ENCODE measurements at places on chromosomes 1 and 21.

GRCh38 chr1:47219001-47219400 is 13.0 kb downstream of the TAL1 start:
- no peak overlapping the region for H3K27ac ChIP-seq
- no peaks in the 10 kb centered on the region for H3K36me3 ChIP-seq
- DNase-seq, result no peak
- peaks cover 24% of the 10 kb centered on the region for H3K27me3 ChIP-seq

DNA sequence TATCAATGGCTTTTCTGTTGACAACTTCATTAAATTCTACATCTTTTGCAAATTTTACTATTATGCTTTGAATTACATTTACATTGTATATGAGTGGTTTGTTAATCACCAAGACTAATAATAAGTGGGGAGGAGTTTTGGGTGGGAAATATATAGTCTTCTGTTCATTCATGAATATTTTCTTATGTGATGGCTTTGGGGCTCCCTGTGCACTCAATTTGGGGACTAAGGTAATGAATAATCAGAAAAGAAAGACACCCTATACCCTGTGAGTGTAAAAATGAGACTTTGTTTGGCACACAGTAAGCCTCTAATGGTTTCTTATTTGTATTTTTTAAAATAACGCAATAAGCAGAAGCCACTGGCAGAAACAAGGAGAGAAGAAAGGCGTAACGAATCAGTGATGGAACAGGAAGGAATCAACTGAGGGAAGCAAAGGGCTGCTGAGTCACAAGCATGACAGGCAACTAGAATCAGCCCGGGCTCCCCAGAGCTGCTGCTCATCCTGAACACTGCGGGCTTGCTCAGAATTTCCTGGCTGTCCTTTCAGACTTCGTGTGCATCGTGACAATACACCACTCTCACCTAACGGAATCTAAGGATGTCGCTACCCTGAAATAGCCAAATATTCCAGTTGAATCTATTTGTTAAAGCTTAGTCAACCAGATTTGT is 20.8 kb upstream of the RGS2 start:
- peak; percentile 56 for DNase-seq
- no peak overlapping the region for H3K4me3 ChIP-seq
- H3K36me3 ChIP-seq, result no peaks in the 10 kb centered on the region
- peaks cover 2% of the 10 kb centered on the region for H3K4me1 ChIP-seq
- no peak overlapping the region for H3K27ac ChIP-seq

DNA sequence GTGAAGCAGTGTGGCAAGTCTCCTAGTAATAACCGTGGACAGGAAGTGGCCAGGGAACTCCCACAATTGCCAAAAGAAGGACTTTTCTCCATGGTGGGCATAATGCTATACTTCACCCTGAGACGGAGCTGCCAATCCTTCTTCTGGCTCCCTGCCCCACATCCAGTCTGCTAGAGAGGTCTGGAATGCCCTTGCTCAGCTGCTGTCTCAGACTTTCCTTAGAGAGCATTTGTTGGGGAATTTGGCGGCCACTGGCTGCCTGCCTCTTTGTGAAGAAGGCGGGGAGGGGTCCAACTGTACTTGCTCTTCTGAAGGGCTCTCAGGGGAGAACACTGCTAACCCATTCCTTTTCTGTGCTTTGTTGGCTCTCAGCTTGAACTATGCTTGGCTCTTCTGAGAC is 123.7 kb upstream of the EDN2 start:
- H3K4me3 ChIP-seq, result no peak overlapping the region
- DNase-seq, result no peak
- no peaks in the 10 kb centered on the region for H3K27me3 ChIP-seq
- no peaks in the 10 kb centered on the region for H3K36me3 ChIP-seq
- H3K27ac ChIP-seq, result no peak overlapping the region

GRCh38 chr1:227540170-227541098 is 22.9 kb upstream of the ZNF678 start:
- H3K27me3 ChIP-seq, result peaks cover 3% of the 10 kb centered on the region
- no peaks in the 10 kb centered on the region for H3K4me1 ChIP-seq

DNA sequence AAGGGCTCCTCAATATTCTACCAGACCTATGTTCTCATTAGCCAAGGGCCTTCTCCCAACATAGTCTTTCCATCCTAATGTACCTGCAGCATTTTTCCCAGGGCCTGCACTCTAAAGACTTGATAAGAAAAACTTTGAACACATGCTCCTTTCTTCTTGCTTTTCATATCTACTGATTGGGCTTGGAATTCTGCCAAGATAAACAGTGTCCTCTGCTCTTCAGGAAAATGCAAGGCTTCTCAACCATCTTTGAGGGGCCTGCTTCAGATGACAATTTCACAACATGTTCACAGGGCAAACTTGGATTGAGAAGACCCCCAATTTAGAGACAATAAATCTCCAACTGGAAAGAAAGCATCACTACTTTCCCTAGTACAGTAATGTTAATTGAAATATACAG is 25.8 kb upstream of the PPT1 start:
- H3K36me3 ChIP-seq, result no peaks in the 10 kb centered on the region
- no peaks in the 10 kb centered on the region for H3K4me1 ChIP-seq
- no peak for DNase-seq
- H3K27ac ChIP-seq, result no peak overlapping the region

DNA sequence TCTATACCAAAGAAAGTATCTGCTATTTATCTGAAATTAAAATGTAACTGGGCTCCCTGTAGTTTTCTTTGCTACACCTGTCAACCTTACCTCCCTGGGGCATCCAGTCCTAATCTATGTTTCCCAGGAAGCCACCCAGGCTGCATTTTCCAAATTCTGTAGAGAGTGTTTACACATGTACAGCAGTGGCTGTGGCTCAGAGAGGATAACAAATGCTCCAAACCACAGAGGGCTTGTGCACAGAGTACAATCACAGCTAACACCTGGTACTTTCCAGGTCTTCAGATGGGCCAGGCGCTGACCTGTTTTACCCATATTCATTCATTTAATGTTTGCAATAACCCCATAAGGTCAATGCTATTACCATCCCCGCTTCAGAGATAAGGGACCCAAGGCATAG is 146.5 kb upstream of the TNR start:
- no peak overlapping the region for H3K4me3 ChIP-seq
- no peak overlapping the region for H3K27ac ChIP-seq
- no peaks in the 10 kb centered on the region for H3K27me3 ChIP-seq
- no peaks in the 10 kb centered on the region for H3K36me3 ChIP-seq

DNA sequence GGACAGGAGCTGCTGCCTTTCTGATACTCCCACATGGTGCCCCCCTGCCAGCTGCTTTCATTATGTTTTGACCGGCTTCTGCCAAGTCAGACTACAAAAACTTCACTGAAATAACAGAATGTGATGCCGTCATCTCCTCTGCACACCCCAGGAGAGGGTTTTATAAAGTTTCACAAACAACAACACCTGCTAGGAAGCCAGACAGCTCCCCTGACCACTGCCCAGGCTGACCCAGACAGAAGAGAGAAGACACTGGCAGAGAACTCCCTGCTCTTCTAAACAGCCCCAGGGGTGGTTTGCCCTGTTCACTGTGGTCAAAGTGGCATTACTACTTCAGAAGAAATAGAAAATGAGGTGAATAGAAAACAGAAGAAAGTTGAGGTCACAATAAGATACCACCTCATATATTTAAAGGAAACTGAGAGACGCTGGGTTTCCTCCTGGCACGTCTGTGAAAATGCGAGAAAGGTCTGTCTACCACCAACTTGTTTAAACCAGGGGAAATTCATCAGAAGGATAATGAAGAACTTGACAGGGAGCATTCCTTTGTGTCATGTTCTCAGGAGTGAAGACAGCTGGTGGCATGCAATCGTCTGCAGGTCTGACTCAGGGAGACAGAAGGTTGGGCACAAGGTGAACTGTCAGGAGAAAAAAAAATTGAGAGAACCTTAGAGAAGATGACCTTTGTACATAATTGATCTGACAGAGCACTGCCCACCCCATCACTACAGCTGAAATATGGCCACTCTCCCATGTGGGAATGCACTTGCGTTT is 119.0 kb upstream of the NFIA start:
- H3K4me1 ChIP-seq, result no peaks in the 10 kb centered on the region
- no peaks in the 10 kb centered on the region for H3K27me3 ChIP-seq
- DNase-seq, result no peak
- no peaks in the 10 kb centered on the region for H3K36me3 ChIP-seq
- no peak overlapping the region for H3K27ac ChIP-seq

- no peak overlapping the region for H3K4me3 ChIP-seq
- H3K27me3 ChIP-seq, result no peaks in the 10 kb centered on the region
- peaks cover 15% of the 10 kb centered on the region for H3K4me1 ChIP-seq
- no peaks in the 10 kb centered on the region for H3K36me3 ChIP-seq
Observed at GRCh38 chr1:204094856-204095634, 22.1 kb downstream of the SOX13 start.

GRCh38 chr1:55593298-55593697 is 378.1 kb upstream of the USP24 start:
- no peaks in the 10 kb centered on the region for H3K36me3 ChIP-seq
- no peak for DNase-seq
- no peaks in the 10 kb centered on the region for H3K27me3 ChIP-seq

GRCh38 chr1:41835485-41835884 is 83.2 kb downstream of the HIVEP3 start:
- no peak overlapping the region for H3K27ac ChIP-seq
- no peak for DNase-seq
- no peaks in the 10 kb centered on the region for H3K36me3 ChIP-seq
- no peaks in the 10 kb centered on the region for H3K4me1 ChIP-seq
- no peak overlapping the region for H3K4me3 ChIP-seq

DNA sequence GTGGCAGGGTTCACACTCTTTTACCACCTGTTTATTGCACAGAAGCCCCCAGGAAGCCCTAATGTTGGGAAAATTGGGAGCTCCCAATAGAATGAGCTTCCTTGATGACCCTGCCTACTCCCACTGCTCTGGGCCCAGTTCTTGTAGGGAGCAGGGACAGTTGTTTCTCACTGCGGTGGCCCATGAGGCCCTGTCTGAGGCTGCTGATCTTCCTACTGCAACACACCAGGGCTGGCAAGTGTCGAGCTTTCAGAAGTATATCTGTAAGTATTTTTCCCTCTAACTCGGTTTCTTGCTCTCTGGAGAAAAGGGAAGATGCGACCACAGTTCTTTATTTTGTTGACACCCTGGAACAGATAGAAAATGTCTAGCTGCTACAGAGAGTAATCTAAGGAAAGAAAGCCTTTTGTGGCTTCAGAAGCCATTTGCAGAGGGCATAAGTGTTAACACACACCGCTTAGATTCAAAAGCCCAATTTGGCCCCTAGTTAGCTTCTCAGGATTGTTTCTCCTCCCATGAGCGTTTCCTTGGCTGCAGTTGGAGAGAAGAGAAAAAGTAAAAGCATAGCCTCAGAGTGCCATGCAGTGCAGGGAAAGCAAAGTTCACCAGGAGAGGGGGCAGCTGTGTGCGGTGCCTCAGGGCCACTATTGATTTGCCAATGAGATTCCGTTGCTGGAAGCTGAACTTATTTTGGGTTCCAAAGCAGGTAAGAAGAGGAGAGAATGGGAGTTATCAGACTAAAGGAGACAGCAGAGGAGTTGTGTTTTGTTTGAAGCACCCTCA is 102.6 kb downstream of the SELENOF start:
- DNase-seq, result peak; percentile 56

DNA sequence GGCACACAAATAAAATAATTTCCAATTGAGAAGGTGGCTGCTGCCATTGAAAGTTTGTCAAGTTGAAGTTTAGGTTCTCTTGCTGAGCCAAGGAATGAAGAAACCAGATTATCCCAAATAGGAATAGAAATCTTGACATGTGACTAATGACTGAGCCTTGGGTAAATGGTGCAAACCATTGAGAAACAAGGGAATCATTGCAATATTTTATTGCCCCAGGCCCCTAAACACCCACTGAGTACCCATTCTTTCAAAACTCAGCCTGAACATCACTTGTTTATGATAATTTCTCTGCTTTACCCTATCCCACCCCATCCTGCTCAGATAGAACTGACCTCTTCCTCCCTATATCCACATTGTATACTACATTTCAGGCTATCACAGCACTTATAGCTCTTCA is 46.6 kb upstream of the VTCN1 start:
- no peaks in the 10 kb centered on the region for H3K4me1 ChIP-seq
- H3K27me3 ChIP-seq, result peaks cover 2% of the 10 kb centered on the region
- no peak overlapping the region for H3K27ac ChIP-seq

- no peak overlapping the region for H3K4me3 ChIP-seq
- H3K4me1 ChIP-seq, result no peaks in the 10 kb centered on the region
- H3K27me3 ChIP-seq, result no peaks in the 10 kb centered on the region
- H3K36me3 ChIP-seq, result no peaks in the 10 kb centered on the region
- no peak overlapping the region for H3K27ac ChIP-seq
Observed at GRCh38 chr1:65189576-65190115, 41.6 kb downstream of the AK4 start.

DNA sequence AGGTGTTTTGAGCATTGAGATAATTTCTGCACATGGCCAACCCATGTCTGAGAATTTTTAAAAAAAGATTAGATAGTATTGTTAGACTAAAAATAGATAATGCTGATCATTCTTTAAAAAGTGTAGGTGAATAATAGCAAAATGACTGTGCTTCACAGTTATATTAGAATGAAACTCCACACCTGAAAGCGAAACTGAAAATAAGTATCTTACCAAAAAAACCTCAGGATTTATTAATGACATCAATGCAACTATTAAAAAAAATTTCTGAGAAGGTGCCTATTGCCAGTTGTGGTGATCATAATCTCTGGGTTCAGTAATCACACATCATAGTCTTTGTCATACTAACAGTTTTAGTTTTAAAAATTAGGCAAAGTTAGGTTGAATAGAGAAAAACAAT is 36.5 kb downstream of the PLA2G4A start:
- H3K36me3 ChIP-seq, result no peaks in the 10 kb centered on the region
- H3K27me3 ChIP-seq, result no peaks in the 10 kb centered on the region
- DNase-seq, result no peak
- H3K4me3 ChIP-seq, result no peak overlapping the region
- H3K27ac ChIP-seq, result no peak overlapping the region
- H3K4me1 ChIP-seq, result no peaks in the 10 kb centered on the region

DNA sequence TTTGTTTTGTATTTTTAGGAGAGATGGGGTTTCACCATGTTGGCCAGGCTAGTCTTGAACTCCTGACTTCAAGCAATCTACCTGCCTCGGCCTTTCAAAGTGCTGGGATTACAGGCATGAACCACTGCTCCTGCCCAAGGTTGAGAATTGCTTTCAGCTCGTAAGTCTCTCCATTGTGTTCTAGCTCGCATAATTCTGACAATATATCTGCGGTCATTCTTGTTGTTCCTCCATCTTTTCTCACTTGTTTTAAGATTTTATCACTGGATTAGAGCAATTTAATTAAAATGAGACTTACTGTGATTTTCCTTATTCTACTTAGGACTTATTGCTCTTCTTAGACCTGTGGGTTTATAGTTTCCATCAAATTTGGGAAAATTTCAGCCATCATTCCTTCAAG is 102.9 kb downstream of the AHCTF1 start:
- DNase-seq, result peak; percentile 51
- no peak overlapping the region for H3K27ac ChIP-seq
- no peaks in the 10 kb centered on the region for H3K4me1 ChIP-seq
- H3K36me3 ChIP-seq, result no peaks in the 10 kb centered on the region
- no peak overlapping the region for H3K4me3 ChIP-seq
